Stimulated activated CD8-positive, alpha-beta memory T cell treated with anti-CD3 and anti-CD28 coated beads, Interleukin-15, amount 100 ng/mL, for 48 hours (primary cell): ENCODE measurements at places on chromosomes 13 and 19.

- no peak for DNase-seq
Observed at GRCh38 chr19:4063369-4064148, 3.1 kb downstream of the ZBTB7A start.

DNA sequence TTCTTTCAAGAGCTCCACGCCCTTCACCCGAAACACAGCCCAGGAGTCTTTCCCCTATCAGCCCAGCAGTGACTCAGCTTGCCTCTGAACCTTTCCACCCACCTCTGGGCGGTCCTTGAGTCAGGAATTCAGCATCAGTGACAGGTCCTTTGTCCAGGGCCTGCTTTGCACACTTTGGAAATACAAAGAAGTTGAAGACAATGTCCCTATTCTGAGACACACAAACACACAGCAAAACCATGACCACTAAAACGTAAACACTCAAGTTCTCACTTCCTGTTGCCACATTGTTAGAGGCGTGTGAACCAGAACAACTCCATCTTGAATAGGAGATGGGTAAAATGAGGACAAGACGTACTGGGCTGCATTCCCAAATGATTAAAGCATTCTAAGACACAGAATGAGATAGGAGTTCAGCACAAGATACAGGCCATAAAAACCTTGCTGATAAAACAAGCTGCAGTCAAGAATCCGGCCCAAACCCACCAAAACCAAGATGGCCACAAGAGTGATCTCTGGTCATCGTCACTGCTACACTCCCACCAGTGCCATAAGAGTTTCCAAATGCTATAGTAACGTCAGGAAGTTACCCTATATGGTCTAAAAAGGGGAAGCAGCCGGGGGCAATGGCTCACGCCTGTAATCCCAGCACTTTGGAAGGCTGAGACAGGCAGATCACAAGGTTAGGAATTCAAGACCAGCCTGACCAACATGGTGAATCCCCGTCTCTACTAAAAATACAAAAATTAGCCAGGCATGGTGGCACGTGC is 49.2 kb upstream of the ATP12A start:
- no peak for DNase-seq

DNA sequence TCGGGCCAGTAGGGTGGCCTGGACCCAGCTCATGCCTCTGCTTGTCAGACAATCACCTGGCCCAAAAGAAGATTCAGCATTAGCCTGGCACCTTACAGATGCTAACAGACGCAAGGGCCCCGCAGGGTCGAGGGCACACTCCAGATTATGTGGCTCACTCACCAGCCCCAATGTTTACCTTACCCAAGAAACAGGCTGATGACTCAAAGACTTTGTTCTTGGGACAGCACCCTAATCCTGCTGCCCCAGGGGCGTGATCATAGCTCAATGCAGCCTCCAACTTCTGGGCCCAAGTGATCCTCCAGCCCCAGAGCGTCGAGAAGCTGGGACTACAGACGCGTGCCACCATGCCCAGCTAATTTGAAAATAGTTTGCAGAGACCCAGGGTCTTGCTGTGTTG is 9.8 kb downstream of the ECSIT start:
- DNase-seq: no peak

GRCh38 chr13:42478531-42479156 is 95.3 kb upstream of the TNFSF11 start:
- DNase-seq: no peak

DNA sequence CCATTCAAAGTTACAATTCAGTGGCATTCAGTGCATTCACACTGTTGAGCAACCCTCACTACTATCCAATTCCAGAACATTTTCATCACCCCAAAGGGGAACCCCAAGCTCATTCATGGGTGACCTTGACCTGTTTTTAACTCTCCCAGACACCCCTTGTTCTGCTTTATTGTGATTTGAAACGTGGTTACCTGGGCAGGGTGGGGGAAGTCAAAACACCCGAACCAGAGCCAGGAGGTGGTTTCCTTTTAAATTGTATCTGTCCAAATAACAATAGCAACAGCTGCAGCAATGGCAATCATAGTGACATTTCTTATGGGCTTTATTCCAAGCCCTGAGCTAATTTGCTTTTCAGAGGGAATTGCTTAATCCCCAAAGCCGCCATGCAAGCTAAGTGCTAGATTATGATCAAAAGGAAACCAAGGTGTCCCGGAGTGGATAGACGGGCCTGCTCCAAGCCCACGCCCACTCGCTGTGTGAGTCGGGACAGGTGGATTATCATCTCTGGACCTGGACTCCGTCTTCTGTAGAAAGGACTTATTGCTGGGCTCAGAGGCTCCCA is 6.1 kb downstream of the PTGIR start:
- no peak for DNase-seq

DNA sequence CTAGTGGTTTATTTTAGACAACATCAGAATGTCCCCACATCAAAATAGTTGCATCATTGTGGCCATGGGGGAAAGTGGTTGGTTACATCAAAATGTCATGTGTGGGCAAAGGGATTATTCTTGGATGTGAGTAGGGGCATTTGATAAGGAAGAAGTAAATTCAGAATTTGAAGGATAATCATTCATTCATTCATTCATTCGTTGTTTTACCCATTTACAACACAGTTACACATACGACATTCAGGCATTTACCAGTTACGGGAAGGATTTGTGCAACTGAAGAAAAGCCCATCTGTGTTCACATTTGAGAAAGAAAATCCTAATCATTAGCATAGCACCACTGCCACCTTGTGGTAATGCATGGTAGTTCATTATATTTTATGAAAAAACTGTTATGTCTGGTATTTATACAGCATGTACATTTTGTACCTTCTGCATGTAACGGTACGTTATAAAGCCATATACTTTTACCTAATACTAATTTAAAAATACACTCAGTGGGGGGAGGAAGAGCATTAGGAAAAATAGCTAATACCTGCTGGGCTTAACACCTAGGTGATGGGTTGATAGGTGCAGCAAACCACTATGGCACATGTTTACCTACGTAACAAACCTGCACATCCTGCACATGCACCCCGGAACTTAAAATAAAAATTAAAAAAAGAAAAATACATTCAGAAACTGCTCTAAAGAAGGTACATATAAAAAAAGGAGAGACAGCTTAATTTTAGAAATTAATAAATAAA is 62.1 kb downstream of the DGKH start:
- peak; percentile 12 for DNase-seq

DNA sequence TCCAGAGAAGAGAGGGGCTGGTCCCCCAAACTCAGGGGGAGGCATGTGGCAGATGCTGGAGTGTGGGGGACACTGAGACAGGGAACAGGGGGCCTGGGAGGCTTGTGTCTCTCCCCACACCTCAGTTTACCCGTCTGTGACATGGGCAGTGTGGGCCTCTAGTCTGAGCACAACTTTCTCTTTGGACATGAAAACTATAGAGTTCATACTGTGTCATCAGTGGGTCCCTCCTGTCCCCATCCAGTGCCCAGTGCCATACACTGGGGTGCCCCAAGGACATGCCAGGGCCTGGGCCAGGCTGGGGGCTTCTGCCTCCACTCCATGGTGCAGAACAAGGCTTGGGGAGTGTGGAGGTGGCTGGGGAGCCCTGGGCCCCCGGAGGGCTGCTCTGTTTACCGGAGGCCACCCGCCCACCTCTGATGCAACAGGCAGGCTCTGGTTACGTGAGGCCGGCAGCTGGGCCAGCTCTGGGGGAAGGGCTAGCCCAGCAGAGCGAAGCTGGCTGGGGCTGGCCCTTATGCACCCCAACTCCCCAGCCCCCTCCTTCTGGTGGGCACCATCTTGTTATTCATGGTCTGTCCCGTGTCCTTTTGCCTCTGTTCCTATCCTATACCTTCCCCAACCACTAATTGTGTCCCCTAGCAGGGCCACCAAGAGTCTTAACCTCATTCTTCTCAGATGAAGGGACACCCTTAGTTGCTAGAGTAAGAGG is 1.9 kb upstream of the MEF2B start:
- DNase-seq: no peak

GRCh38 chr19:39126312-39127187 is 964 bp downstream of the PAK4 start:
- no peak for DNase-seq

- no peak for DNase-seq
Observed at GRCh38 chr13:94329277-94329676, 150.2 kb downstream of the DCT start.

DNA sequence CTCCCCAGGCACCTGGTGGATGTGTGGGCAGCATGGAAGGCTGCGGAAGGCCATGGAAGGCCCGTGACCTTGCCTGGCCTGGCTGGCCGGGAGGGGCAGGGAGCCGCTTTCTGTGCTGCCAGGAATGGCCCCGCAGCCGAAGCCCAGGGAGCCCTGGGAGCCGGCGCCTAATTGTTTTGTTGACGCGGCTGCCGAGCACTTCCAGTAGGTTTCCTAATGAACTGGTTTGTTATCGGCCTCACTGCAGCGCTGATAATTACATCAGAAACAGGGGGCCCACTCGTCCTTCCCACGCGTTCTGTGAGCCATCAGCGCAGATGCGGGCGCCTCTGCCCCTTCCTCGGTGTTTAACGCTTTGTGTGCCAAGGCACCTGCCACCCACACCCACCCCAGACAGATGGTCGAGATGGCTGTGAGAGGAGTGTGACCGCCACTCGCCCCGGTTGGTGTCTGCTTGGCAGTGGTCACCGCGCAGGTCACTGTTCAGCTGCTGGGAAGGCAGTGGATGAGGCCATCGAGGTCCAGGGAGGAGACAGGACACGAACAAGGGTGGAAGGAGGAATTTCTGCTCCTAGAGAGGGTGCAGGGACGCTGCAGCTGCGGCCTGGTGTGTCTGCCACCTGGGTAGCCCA is 124.5 kb downstream of the KDM4B start:
- DNase-seq: no peak

DNA sequence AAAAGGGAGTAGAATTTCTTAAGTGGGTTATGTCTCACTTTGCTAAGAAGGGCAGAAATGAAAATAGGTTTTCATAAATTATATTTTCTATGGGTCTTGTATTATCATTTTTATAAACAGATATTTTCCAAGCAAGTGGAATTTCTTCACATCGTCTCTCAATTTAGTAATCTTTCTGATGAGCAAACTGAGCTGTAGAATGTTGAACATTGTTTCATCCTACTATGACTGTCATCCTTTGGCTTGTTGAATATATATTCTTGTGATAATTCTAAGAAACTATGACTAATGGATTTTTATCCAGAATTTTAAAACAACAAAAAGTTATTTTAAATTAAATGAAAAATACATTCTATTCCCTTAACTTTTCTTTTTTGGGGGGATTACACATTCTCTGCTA is 313.8 kb downstream of the ENOX1 start:
- no peak for DNase-seq
